Stimulated activated CD8-positive, alpha-beta memory T cell treated with anti-CD3 and anti-CD28 coated beads, Interleukin-4, amount 100 ng/mL, for 1 hour (primary cell): ENCODE measurements at places on chromosomes 2 and 18.

GRCh38 chr2:181857483-181857882 is 34.0 kb upstream of the ITPRID2 start:
- no peak for DNase-seq

- no peak for DNase-seq
Observed at GRCh38 chr2:201152517-201152916, 30.4 kb upstream of the CASP10 start.

DNA sequence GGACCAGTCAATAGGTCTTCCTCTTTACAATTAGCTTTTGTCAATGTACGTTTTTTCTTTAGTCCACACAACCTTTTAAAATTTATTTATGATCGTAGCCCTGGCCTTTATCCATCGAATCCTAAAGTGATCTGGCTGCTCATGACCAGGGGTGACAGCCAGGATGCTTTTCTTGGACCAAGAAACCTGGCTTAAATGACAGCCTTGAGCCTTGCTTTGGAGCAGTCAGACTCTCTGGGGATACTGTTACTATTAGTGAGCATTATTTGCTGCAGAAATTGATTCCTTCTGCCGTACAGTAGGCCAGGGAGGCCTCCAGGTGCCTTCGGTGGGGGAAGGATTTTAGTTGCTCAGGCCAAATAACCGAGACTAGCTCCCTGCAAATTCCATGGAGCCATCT is 70.2 kb downstream of the AGAP1 start:
- DNase-seq = no peak

DNA sequence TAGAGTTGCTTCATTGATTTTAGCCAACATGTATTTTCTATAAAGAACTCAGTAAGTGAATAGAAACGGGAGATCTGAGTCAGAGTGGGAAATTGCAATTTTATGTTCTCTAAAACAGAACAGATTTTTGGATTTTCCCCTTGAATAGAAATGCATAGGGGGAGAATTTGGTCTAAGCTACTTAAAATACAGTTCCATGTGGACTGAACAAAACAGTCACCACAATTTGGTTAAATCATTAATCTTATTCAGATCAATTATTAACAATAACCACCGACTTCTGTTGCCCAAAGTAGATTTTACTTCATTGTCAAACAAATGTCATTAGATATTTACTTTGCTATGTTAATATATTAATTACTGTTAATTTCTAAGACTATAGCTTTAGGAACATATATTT is 107.7 kb downstream of the SCG2 start:
- DNase-seq = no peak

GRCh38 chr2:98489486-98489885 is 44.8 kb downstream of the INPP4A start:
- no peak for DNase-seq

DNA sequence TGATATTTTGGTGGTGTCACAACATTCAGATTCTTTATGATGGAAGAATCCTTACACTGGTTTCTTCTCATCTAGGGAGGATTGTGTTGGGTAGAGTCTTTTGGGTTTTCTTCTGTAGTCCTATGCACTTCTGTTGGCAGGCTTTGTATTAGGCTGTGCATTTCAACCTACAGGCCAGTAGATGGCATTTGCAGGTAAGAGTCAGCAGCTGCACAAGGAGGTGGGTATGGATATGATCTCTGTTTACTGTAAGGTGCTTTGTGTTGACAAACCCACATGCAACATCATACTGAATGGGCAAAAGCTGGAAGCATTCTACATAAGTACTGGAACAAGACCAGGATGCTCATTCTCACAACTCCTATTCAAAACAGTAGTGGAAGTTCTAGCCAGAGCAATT is 656.8 kb downstream of the METTL4 start:
- no peak for DNase-seq

- DNase-seq = no peak
Observed at GRCh38 chr18:57125627-57126026, 21.3 kb upstream of the BOD1L2 start.

GRCh38 chr18:53457068-53457467 is 767.4 kb downstream of the MBD2 start:
- DNase-seq = no peak

DNA sequence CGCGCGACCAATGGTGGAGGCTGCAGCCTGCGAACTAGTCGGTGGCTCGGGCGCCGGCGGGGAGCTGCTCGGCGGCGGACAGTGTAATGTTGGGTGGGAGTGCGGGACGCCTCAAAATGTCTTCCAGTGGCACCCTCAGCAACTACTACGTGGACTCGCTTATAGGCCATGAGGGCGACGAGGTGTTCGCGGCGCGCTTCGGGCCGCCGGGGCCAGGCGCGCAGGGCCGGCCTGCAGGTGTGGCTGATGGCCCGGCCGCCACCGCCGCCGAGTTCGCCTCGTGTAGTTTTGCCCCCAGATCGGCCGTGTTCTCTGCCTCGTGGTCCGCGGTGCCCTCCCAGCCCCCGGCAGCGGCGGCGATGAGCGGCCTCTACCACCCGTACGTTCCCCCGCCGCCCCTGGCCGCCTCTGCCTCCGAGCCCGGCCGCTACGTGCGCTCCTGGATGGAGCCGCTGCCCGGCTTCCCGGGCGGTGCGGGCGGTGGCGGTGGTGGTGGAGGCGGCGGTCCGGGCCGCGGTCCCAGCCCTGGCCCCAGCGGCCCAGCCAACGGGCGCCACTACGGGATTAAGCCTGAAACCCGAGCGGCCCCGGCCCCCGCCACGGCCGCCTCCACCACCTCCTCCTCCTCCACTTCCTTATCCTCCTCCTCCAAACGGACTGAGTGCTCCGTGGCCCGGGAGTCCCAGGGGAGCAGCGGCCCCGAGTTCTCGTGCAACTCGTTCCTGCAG is at the start of gene HOXD9:
TSS of gene HOXD9 (plus strand) at position 37 of the 728 bp plus-strand sequence. CDS start at position 87, 50 bp downstream.
- DNase-seq = no peak

DNA sequence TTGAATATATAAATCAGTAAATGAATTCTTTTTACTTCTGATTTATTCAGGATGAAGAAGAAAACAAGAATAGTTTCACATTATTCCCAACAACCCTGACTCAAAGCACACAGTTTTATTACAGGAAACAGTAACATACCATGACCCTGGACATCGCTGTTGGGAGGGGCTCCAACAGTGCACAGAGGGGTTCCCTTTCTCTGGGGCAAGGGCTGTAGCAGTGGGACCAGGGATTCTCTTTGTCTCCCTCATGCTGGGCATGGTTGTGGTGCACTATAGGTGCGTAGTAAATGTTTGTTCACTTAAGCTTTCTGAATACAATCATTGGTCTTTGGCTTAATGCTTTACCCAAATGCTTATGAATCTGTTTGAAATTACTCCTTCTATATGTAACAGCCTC is 189.4 kb downstream of the BCL2 start:
- no peak for DNase-seq

- DNase-seq = no peak
Observed at GRCh38 chr2:131058920-131059319, 34.3 kb downstream of the FAM168B start.

DNA sequence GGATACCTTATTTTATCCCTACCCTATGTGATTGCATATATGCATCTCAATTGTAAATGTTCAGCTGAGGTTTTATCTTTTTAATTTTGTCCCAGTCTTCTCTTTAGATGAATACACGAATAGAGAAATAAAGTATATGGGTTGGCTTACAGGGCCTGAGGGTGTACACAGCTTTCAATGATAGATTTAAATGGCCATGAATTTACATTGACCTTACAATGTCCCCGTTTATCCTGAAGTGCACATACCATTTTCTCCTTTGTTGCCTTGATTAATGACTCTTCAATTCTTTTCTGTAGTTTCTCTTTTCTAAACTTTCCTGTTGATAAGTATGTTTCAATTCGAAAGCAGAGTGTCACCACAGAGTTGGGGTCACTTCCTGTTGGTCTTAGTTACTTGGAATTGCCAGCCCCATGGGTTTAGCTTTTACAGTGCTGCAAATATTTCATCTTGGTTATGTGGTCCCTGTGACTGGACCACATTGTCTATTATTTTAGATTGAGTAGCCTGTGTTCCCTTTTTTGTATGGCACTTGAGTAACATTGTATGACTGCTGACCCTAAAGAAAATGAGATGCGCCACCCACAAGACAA is 1616.3 kb upstream of the ACVR2A start:
- DNase-seq = no peak

DNA sequence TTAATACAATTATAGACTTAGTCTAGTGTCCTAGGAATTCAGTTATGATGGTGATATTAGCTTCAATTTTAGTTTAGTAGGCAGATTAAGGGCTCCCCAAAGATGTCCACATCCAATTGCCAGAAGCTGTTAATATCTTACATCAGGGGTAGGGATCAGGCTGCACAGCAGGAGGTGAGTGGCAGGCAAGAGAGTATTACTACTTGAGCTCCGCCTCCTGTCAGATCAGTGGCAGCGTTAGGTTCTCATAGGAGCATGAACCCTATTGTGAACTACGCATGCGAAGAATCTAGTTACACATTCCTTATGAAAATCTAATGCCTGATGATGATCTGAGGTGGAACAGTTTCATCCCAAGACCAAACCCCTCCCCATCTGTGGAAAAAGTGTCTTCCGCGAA is 54.9 kb downstream of the NYAP2 start:
- no peak for DNase-seq

- DNase-seq = no peak
Observed at GRCh38 chr18:58344861-58345463, 283.9 kb downstream of the ALPK2 start.

GRCh38 chr18:67359873-67360838 is 156.4 kb downstream of the DSEL start:
- DNase-seq = no peak

- DNase-seq = no peak
Observed at GRCh38 chr2:102387763-102388546, 32.4 kb downstream of the IL18R1 start.

- DNase-seq = no peak
Observed at GRCh38 chr2:25829828-25830227, 48.5 kb downstream of the ASXL2 start.

- DNase-seq = no peak
Observed at GRCh38 chr2:45869165-45869501, 217.7 kb downstream of the PRKCE start.

GRCh38 chr18:31931886-31932240 is 11.1 kb downstream of the TRAPPC8 start:
- DNase-seq = no peak

GRCh38 chr18:11149441-11150270 is at the start of gene PIEZO2:
Gene PIEZO2 (minus strand): TSS chr18:11149569. CDS start chr18:11148588, 981 bp downstream.
- DNase-seq = no peak

DNA sequence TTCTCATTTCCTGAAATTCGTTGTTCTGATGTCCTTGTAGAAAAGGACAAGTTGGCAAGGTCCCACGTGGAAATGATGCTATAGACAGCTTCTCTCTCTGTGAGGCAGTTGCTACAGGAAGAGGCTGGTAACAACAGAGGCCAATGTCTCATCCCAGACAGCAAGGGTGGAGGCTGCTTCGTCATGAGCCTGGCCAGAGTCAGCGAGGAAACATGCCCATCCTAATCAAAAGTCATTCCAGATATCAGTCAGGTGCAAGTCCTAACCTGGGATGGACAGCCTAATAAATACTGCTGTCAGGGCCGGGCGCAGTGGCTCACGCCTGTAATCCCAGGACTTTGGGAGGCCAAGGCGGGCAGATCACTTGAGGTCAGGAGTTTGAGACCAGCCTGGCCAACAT is 6.4 kb upstream of the SMAD7 start:
- no peak for DNase-seq

GRCh38 chr18:5853253-5853652 is 42.1 kb downstream of the TMEM200C start:
- no peak for DNase-seq

DNA sequence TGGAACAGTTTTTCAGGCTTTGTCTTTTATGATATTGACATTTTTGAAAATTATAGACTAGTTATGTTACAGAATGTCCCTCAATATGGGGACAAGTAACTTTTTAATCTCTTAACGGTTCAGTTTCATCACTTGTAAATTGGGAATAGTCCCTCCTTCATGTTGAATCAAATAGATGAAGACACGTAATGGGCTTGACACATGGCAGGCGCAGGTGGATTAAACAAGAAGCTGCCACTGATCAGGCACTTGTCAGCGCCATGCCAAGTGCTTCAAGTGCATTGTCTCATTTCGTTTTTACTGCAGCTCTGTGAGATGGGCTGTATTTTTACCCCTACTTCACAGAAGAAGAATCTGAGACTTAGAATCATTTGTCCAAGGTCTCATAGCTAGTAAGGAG is 9.5 kb upstream of the SMAD4 start:
- DNase-seq = no peak

- DNase-seq = no peak
Observed at GRCh38 chr18:8952769-8953760, 149.4 kb upstream of the NDUFV2 start.

DNA sequence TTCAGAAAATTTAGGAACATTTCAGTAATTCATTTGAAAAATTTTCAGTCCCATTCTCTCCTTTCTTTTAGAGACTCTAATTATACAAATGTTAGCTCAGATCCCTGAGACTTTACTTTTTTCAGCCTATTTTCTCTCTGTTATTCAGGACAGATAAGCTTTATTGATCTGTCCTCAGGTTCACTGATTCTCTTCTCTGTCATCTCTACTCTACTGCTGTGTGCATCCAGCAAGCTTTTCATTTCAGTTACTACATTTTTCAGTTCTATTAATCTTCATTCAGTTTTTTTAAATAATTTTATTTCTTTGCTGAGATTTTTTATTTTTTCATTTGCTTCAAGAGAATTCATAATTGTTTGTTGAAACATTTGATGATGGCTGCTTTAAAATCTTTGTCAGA is 22.1 kb upstream of the PIK3C3 start:
- no peak for DNase-seq

DNA sequence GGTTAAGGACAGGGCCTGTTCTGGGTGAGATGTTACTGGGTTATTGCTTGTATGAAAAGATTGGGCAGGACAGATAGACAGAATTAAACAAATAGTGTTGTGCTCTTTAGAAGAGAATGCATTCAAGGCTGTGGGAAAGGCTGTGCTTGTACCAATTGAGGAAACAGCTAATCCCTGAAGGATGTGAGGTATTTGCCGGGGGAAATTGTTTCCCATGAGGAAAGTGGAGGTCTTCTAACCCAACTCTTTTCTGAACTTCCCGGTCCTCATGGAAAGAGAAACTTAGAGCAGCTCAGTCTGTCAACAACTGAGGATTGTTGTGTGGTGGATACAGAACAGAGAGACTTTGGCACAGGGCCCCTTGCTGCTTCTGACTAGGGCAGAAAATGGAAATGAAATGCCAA is 9.5 kb downstream of the SLC1A4 start:
- no peak for DNase-seq

DNA sequence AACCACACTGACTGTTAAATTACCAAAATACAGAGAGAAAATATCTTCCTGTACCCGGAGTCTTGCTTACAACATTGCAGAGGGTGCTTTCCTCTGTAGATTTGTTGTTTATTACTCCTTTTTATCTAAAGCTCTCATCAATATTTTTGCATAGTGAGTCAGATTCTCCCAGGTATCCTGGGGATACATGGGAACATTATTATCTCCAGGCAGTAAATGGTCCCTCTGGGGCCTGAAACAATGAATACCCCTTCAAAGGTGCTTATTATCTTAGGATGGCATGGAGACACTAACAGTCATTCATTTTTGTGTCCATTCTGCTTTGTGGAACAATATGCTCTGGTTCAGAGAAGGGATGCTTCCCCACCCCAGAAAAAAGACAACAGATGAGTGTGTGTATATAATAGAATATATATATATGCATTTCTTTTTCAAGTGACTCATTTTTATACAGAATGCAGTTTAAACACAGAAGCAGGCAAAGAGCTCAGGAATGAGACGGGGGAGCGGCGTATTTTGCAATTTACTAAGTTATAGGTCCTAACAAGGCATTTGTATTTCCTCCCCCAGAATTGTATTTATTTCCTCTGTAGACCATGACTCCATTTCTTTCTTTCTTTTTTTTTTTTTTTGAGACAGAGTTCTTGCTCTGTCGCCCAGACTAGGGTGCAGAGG is 424.8 kb upstream of the ZEB2 start:
- DNase-seq = no peak
